Bronchus fibroblast of lung (primary cell): ENCODE measurements at places on chromosomes 13 and 19. TPM values are rescaled to one million over a fixed set of nuclear protein-coding genes. Genes with fewer than 3 reads are reported as not detected.

PROZ gene
- not detected in 2 replicates for total RNA-seq

EXOC3L2 gene
- not detected in 2 replicates for total RNA-seq

PCDH20 gene
- total RNA-seq = not detected in 2 replicates

ACTMAP gene
- total RNA-seq = 3.9 and 4.7 TPM in 2 replicates

CA11 gene
- 0.74 and 0.84 TPM in 2 replicates for total RNA-seq

MATK gene
- total RNA-seq = not detected in 2 replicates

ADAMTSL5 gene
- total RNA-seq = 1.2 and 2.0 TPM in 2 replicates

THSD1 gene
- 3.3 and 3.7 TPM in 2 replicates for total RNA-seq

SYCN gene
- not detected in 2 replicates for total RNA-seq

TPGS1 gene
- total RNA-seq = 32.8 and 33.3 TPM in 2 replicates

BCAM gene
- 17.1 and 18.3 TPM in 2 replicates for total RNA-seq

CYP2F1 gene
- not detected in 2 replicates for total RNA-seq

ZNF285 gene
- total RNA-seq = 1.5 and 1.8 TPM in 2 replicates

FFAR3 gene
- total RNA-seq = not detected in 2 replicates

CYP2A6 gene
- total RNA-seq = not detected in 2 replicates

GPR4 gene
- under 0.01 and 0.17 TPM in 2 replicates for total RNA-seq

ATP4B gene
- total RNA-seq = not detected in 2 replicates

ZNF527 gene
- total RNA-seq = 1.5 and 2.5 TPM in 2 replicates

PTH2 gene
- total RNA-seq = not detected in 2 replicates

RNU6-9 gene
- total RNA-seq = not detected in 2 replicates

ZNF14 gene
- total RNA-seq = 2.1 and 2.2 TPM in 2 replicates

KRTDAP gene
- total RNA-seq = not detected in 2 replicates

ZNF724 gene
- total RNA-seq = 8.2 and 9.2 TPM in 2 replicates

RFPL4A gene
- not detected in 2 replicates for total RNA-seq

CD70 gene
- not detected in 2 replicates for total RNA-seq

ZSCAN4 gene
- total RNA-seq = not detected in 2 replicates

ZNF530 gene
- total RNA-seq = 5.8 and 9.1 TPM in 2 replicates

SAFB2 gene
- total RNA-seq = 9.2 and 11.9 TPM in 2 replicates

TMEM86B gene
- 0.84 and 1.2 TPM in 2 replicates for total RNA-seq

PBX4 gene
- 1.2 and 3.2 TPM in 2 replicates for total RNA-seq

QPCTL gene
- 27.4 and 27.6 TPM in 2 replicates for total RNA-seq

ZNF69 gene
- 1.8 and 2.7 TPM in 2 replicates for total RNA-seq

VAV1 gene
- not detected in 2 replicates for total RNA-seq

OR7G1 gene
- total RNA-seq = not detected in 2 replicates

CPB2 gene
- not detected in 2 replicates for total RNA-seq

CDC42EP5 gene
- total RNA-seq = 26.5 and 30.4 TPM in 2 replicates

MKNK2 gene
- total RNA-seq = 117 and 123 TPM in 2 replicates

MARCHF2 gene
- total RNA-seq = 34.5 and 47.1 TPM in 2 replicates

ERICH4 gene
- total RNA-seq = not detected in 2 replicates

C1QTNF9 gene
- not detected in 2 replicates for total RNA-seq

AMER2 gene
- not detected in 2 replicates for total RNA-seq

NCAN gene
- total RNA-seq = not detected in 2 replicates
